ENCODE measurements at places on chromosomes 2 and 18. TPM values are rescaled to one million over a fixed set of nuclear protein-coding genes. Genes with fewer than 3 reads are reported as not detected.

Gene PLGLB2
- 1.1 TPM for total RNA-seq

DNA sequence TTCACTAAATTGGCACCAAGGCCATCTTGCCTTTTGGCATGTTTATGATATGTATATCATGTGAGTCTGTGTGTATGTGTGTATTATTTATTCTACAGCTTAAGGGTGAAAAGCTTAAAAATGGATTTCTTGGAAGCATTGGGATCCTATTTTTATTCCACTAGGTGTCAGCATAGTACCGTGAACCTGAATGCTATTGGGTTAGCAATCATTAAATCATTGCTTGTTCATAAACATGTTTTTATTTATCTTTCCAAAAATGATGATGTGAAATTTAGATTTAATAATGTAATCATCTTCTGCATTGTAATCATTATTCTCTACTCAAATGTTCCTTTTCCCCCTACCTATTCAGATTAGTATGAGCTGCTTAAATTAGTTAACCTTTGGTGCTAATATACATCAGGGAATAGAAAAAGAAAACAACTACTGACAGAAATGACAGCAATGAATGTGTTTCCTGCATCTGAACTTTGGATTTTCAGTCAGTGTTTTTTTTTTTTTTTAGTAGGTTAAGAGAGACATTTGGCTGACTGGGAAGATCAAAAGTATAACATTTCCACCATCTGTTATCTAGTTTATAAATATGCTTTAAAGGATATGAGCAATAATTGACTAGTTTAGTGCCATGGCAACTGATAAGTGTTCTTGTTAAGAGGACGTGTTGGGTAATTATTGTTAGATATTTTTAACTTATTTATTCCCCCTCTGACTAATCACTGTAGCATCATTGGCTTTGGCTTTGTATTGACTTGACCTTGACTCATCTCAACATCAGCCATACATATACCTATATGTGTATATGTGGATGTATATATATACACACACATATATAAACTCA lies 14.1 kb upstream of the ZSWIM2 start:
- H3K36me3 ChIP-seq = no peaks in the 10 kb centered on the region
- no peak overlapping the region for H3K4me3 ChIP-seq
- H3K27me3 ChIP-seq = no peaks in the 10 kb centered on the region
- no peaks in the 10 kb centered on the region for H3K4me1 ChIP-seq

- no peak for DNase-seq
- no peaks in the 10 kb centered on the region for H3K36me3 ChIP-seq
- H3K4me1 ChIP-seq = no peaks in the 10 kb centered on the region
- H3K27ac ChIP-seq = no peak overlapping the region
- no peaks in the 10 kb centered on the region for H3K27me3 ChIP-seq
Measured at GRCh38 chr18:44054514-44054913, 626.2 kb upstream of the SETBP1 start.

DNA sequence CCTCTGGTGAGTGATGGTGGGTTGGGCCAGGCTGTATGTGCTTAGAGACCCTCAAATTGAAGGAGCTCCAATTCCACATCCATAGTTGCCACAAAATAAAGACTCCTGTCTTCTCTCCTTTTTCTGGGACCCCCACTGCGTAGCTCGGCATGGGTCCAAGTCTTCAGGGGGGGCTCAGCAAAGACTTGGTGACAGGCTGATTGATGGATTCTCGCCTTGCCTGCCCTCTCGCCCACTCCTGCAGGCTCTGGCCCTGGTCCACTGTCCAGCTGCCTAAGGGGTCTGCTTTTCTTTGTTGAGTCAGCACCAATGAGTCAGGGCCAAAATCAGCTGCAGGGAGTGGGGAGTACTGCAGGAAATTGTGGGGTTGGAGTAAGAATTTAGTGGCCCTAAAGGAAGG lies 21.5 kb downstream of the RPL37A start:
- no peak overlapping the region for H3K4me3 ChIP-seq
- no peaks in the 10 kb centered on the region for H3K4me1 ChIP-seq
- H3K36me3 ChIP-seq = no peaks in the 10 kb centered on the region
- no peak overlapping the region for H3K27ac ChIP-seq
- no peaks in the 10 kb centered on the region for H3K27me3 ChIP-seq

GRCh38 chr18:75323821-75324585 lies 103.5 kb downstream of the SMIM21 start:
- no peak for DNase-seq
- no peaks in the 10 kb centered on the region for H3K36me3 ChIP-seq
- H3K4me3 ChIP-seq = no peak overlapping the region
- H3K27me3 ChIP-seq = no peaks in the 10 kb centered on the region
- no peak overlapping the region for H3K27ac ChIP-seq
- no peaks in the 10 kb centered on the region for H3K4me1 ChIP-seq

Gene MEIS1
- total RNA-seq = 23.1 TPM

DNA sequence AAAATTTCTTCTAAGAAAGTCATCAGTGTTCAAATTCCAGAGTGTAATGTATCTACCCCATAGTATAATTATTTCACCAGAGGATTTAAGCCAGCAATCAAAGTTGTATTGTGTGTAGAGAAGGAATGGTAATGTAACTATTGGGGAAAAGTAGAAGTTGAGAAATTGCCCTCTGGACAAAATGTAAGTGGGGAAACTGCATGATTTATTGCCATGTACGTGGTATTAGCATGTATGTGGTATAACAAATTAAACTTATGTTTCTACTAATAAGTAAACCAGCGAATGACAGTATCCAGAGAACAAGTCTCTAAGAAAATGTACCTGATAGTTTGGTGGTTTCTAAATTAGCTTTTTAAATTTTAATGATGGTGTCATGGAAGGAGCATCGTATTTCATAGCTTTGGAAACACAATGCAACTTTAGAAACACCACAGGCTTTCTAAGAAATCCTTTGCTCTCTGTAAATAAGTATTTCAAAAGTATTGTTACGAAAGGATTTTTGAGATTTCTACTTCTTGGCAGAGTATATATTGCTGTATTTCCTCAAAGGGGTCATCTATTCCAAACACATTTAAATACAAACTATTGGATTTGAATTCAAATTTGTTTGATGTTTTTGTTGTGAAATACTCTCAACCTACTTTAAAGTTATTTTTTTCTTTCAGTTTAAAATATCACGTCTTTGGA lies 1018.9 kb upstream of the ZEB2 start:
- no peaks in the 10 kb centered on the region for H3K36me3 ChIP-seq
- no peaks in the 10 kb centered on the region for H3K27me3 ChIP-seq
- H3K4me3 ChIP-seq = no peak overlapping the region
- H3K4me1 ChIP-seq = no peaks in the 10 kb centered on the region

Gene MYO5B
- 132 TPM for total RNA-seq

Gene OSGEPL1
- total RNA-seq = 2.1 TPM

Gene SNX17
- 77.1 TPM for total RNA-seq

Measured in colonic mucosa (tissue), 4 donors.